ENCODE measurements at places on chromosomes 2 and 18.

DNA sequence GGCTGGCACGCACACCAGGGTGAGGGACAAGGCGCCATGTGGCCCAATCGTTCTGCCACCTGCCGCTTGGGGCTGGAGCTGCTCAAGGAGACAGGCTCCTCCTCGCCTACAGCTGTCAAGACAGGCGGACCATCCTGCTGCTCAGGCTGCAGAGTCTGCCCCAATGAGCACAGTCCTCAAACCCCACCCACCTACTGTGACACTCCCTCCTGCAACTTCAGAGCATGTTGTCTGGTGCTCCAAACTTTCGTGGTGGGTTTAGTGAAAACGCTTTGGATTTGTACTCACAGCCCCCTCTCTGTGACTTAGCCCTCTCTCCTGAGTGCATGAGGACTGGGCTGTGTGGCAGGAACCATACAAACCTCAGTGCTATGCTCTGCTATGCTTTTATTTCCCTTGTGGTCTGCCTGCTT is 23.2 kb upstream of the SLC35F6 start:
- DNase-seq = no peak

DNA sequence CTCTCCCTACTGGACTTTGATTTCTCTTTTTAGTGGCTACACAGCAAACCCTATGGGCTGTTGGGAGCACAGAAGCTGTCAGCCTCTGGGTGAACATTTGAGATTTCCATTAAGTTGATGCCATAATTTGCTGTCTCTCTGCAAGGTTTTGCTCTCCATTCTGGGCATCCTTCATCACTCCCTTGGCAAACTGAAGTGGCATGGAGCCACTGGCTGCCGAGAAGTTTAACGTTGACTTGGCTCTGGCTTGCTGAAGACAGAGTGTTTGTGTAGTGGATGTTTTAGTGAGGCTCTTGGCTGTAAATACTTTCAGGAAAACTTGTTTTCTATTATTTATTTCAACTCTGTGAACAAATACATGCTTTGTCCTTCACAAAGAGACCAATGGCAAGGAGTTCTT is 91.5 kb downstream of the ALK start:
- peak; percentile 77 for DNase-seq

GRCh38 chr2:229660391-229660790 is 54.0 kb downstream of the DNER start:
- DNase-seq = no peak

- no peak for DNase-seq
Measured at GRCh38 chr2:145753041-145753608, 1233.2 kb upstream of the ZEB2 start.

DNA sequence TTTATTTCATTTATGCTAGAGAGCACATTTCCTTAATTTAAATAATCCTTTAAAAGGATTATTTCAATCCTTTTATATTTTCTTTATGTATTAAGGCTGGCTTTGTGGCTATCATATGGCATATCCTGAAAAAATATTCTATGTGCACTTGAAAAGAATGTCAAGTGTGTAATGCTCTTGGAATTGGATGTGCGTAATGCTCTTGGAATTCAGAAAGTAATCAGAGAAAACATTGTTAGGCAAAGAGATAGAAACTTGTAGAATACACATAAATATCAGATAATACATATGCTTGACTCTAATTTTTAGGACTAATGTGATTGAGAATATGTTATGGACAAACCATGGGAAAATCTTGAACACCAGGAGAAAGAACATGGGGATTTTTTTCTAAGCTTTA is 197.5 kb upstream of the COL3A1 start:
- no peak for DNase-seq

DNA sequence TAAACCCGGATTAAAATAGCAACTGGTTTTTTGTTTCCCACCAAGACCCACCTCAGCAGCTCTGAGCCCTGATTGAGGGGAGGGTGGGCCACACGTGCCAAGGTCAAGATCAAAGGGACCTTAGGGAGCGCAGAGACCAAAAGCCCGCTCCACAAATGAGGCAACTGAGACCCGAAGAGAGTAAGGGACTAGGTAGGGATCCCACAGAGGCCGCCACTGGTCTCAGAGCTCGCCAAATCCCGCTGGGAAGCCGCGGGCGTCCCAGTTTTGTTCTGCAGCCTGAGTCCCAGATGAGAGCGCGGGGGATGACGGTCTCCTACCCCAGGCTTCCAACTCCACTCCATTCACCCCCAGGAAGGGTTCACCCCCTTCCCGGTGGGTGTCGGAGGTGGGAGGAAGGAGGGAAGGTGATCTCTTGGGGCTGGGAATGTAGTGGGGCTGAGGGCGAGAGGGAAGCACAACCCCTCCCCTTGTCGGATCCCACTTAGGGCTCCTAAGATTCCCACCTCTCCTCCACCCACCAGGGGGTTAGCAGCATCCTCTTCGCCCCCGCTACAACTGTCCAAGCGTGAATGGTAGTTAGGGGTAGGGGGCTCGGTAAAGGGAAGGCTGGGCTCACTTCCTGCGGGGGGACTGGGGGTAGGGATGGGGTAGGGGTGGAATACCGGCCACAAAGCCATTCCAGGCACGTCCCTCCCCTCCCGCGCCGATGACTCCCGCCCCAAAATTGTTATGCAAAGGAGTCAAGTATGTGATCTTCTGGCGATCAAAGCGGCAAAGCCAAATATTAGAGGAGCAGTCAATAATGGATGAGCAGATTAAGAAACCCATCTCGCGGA is 7.3 kb upstream of the EN1 start:
- no peak for DNase-seq

GRCh38 chr2:54560146-54560881 is 104.2 kb downstream of the SPTBN1 start:
- no peak for DNase-seq

DNA sequence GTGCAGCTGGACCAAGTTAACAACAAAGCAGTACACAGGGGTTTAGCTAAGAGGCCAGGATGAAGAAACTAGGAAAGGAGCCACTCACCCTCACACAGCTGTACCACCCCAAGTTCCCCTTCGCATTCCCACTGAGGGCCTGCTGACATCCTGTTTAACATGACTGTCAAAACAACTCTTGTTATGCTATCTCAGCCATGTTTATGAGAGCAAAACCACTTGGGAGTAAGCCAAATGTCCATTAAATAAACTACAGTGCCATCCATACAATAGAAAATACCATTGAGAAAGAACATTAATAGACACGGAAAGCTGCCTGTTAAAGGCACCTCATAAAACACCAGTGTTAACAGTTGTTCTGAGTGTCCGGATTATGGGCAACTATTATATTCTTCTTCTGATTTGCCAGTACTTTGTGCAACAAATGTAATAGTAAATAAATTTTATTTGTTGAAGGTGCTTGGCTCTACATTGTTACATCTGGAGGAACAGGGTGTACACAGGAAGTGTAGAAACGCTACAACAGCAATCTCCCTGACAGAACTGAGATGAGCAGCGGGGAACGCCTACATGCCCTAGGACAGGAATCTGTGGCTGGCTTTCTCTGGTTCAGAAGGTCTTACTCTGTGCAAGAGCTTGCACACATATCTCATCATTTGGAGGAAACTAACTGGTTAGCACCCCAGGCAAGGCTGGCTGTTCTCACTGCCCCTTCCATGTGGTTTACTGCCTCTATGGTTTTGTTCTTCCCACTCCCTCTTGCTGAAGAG is 85.6 kb downstream of the EHD3 start:
- no peak for DNase-seq

DNA sequence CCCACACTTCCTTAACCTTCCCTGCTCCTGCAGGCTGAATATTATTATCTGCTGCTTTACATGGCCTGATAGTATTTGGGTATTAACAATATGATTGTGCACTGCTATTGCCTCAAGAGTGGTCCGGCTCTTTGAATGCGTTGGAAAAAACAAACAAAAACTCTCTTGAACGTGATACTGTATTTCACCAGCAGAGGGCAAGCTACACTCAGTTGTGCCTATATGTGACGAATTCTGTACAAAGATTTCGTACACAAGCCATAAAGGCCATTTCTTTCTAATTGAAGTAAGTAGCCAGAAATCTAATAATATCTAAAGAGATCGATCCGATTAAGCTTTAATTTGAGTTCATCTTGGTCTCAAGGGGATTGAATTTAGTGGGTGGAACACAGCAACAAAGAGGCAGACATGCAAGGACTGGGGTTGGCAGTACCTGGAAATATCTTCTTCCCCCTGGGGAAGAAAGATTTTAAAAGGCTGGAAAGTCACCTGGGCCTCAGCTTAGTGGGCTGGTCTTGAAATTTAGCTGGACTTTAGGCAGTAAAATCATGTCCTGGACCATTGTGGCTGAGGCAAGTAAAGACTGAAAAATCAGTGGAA is 49.3 kb upstream of the RAB6D start:
- peak; percentile 4 for DNase-seq

Data from NCI-H446 treated with DMSO at 0.1 percent for 48 hours (cell line).